Skeletal muscle tissue (tissue), 5 donors: ENCODE measurements at places on chromosomes 16 and 17. TPM values are rescaled to one million over a fixed set of nuclear protein-coding genes. Genes with fewer than 3 reads are reported as not detected.

Gene CDH3
- not detected for total RNA-seq

Gene LDHD
- total RNA-seq, result 6.3 TPM

Gene MYH2
- total RNA-seq, result 43.8 TPM

Gene CES3
- 0.52 TPM for total RNA-seq

Gene OSGIN1
- total RNA-seq, result 0.52 TPM

Gene PLCG2
- 8.4 TPM for total RNA-seq

Gene PDK2
- 18.8 TPM for total RNA-seq

Gene CYB5B
- total RNA-seq, result 27.7 TPM

Gene EMP2
- total RNA-seq, result 42.8 TPM

Gene UNK
- 15.7 TPM for total RNA-seq

Gene ATP2C2
- total RNA-seq, result not detected

Gene XYLT1
- 9.4 TPM for total RNA-seq

Gene CRISPLD2
- total RNA-seq, result 7.3 TPM
